ENCODE measurements at places on chromosomes 1 and 21.

DNA sequence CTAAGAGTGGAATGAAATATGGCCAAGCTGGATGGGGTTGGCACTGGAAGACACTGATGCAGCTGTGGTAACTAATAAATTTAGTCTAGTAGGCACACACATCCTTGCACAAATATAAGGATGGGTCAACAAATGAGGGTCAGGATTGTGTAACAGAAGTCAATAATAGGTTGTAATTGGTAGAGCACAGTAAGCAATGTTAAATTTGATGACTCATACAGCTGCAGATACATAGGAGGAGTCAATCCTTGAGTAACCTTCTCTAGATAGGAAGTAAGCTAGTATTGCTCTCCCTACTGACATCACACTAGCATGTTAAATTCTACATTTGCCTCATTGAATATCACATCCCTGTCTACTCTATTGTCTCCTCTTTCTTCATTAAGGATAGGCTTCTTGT, 332.1 kb downstream of the PTPRC start:
- DNase-seq, result no peak

DNA sequence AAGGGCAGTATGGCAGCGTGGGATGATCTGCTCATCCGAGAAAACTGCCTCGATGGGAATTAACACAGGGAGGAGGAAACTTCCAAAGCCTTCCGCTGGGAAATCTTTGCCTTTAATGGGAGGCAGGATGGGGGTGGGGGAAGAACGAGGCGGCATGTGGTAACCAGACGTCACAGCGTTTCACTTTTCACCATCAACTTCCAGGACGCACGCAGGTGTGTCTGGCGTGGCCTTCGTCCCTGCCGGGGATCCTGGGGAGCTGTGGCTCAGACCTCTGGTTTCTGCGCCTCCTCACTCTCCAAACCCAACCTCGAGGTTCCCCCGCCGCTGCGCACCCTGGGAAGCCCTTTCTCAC, 282 bp downstream of the RSPH1 start:
- DNase-seq, result no peak

GRCh38 chr1:154755858-154756730, 114.0 kb downstream of the KCNN3 start:
- no peak for DNase-seq

DNA sequence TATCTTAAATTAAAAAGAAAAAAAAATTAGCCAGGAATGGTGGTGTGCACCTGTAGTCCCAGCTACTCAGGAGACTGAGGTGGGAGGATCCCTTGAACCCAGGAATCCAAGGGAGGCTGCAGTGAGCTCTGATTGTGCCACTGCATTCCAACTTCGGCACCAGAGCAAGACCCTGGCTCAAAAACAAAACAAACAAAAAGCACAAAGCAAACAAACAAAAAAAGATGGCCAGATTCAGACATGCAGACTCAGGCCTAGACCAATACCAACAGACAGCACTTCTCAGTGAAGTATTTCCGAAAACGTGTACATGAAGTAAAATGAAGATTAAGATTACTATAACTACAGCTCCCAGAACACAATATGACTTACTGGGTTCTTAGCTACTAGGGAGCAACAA, 10.6 kb downstream of the SLC35D1 start:
- DNase-seq, result no peak

DNA sequence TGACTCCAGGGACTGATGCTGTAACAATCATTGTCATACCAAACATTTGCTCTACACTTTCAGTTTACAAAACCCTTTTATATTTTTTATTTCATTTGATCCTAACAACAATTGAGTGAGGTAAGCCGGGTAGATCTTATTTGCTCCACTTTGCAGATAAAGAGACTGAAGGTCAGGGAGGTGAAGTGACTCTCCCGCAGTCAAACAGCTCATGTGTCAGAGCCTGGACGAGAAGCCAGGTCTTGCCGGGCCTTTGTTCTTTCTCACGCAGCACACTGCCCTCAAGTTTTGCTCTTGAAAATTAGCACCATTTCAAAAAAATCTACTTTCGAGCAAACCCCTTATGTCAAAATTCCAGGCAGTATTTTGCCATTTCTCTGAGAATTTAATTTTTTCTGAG, 65.2 kb downstream of the CD247 start:
- DNase-seq, result no peak

DNA sequence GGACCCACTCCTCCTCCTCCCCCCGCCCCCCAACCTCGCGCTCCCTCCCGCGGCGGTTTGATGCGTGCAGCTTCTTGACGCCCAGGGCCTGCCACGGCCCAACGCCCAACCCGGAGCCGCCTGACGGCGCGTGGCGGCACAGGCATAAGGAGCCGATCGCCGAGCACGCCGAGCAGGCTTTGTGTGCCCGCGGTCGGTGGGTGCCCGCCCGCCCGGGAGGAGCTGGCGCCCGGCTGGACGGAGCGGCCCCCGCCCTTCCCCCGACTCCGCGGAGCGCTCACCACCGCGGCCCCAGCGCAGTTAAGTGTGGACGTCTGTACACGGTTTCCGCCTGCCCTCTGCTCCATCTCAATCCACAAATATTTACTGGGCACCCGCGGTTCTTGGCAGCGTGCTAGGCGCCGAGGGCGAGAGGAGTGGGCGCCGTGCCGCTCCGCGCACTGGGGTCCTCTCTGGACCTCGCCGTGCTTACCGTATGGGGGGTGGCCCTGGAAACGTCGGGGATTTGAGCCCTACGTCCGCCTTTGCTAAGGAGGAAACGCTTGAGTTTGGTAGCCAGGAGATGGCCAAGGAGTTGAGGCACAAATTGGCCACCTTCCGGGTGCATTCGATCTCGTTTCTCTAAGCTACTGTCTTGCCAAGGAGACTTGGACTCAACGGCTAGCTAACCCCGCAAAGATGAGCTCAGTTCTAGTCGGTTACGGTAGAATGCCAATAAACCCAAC, 444 bp upstream of the HDGF start:
- DNase-seq, result peak; percentile 97

- no peak for DNase-seq
Observed at GRCh38 chr1:24297187-24297851, 21.8 kb upstream of the GRHL3 start.

- DNase-seq, result no peak
Observed at GRCh38 chr1:90837420-90837819, 120.3 kb upstream of the BARHL2 start.

- no peak for DNase-seq
Observed at GRCh38 chr1:186456729-186457255, 4.1 kb downstream of the PDC start.

GRCh38 chr21:27569831-27570230, 602.9 kb upstream of the ADAMTS5 start:
- no peak for DNase-seq

- no peak for DNase-seq
Observed at GRCh38 chr1:218480588-218481099, 135.5 kb downstream of the TGFB2 start.

GRCh38 chr1:118556936-118557335, 371.9 kb upstream of the SPAG17 start:
- DNase-seq, result no peak

GRCh38 chr1:63173161-63173560, 149.2 kb upstream of the FOXD3 start:
- no peak for DNase-seq

- DNase-seq, result no peak
Observed at GRCh38 chr1:32399843-32400242, 5.6 kb upstream of the BSDC1 start.

DNA sequence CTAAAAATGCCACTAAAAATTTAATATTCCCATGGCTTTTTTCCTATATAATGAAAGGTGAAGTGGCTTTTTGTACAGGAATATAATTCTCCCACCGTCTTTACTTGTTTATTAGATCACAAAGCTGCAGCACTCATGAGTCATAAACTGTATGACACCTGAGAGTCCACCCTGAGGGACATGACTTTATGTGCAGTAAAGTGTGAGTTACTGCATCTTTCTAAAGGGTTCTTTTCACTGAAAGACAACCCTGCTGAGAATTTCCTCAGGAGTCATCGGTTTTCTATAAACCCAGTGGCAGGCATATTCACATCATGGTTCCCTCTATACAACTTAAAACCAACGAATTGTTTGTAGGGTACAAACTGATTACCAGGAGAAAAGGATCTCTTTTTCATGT, 77.4 kb downstream of the APP start:
- no peak for DNase-seq

GRCh38 chr1:224565611-224566406, 50.3 kb upstream of the CNIH3 start:
- DNase-seq, result no peak

GRCh38 chr1:30378991-30379581, 344.3 kb downstream of the MATN1 start:
- no peak for DNase-seq

- no peak for DNase-seq
Observed at GRCh38 chr1:84504580-84505492, 1.4 kb upstream of the SPATA1 start.

DNA sequence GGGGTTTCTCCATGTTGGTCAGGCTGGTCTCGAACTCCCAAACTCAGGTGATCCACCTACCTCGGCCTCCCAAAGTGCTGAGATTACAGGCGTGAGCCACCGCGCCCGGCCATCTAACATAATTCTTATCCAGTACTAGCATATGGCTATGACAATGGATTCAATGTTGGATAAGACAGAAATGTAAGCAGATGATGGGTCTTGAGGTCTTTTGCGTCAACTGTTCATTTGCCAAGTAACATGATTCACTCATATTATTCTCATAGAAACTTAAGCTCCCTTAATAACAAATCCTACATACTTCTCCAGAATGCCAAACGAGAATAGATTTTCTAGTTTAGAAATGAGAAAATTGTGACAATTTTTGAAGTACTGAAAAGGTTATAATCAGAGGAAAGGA, 170.3 kb downstream of the RGS7 start:
- DNase-seq, result no peak

GRCh38 chr21:33976082-33977016, 60.7 kb upstream of the ATP5PO start:
- DNase-seq, result no peak

- no peak for DNase-seq
Observed at GRCh38 chr1:31479811-31480210, 66.8 kb downstream of the SERINC2 start.

DNA sequence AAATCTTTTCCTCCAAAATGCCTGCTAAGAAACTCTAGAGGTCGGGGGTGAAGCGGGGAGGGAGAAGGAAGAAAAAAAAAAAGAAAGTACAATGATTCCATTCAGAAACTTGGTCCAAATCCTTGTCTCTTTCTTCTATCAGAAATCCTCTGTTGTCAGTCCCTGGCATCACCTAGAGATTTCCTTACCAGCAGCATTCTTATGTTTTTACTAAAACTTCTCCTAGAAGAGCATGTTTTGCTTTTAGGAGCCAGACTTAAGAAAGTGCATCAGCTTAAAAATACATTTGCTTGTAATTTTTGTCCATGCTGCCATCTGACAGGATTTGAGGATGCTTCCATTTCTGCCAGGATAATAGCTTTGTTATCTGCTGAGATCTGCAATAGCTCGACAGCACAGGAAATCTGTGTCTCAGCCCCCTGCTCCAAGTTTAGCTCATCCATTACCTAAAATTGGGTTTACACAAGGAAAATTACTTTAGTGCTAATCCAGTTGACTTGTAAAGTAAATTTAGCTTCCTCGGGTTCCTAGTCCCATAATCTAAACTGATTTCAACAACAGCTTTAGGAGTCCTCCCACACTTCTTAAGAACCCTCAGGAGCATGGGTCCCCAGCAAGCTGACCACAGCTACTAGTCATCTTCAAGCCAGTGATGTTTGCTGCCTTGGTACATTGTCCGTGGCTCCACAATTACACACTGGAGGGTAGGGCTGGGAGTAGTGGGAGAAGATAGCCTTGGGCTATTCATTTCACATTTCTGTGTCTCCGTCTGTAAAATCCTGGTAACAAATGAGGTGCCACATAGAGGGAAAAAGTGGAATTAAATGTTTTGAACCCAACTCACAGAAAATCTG, 92.3 kb upstream of the UBE2U start:
- no peak for DNase-seq

DNA sequence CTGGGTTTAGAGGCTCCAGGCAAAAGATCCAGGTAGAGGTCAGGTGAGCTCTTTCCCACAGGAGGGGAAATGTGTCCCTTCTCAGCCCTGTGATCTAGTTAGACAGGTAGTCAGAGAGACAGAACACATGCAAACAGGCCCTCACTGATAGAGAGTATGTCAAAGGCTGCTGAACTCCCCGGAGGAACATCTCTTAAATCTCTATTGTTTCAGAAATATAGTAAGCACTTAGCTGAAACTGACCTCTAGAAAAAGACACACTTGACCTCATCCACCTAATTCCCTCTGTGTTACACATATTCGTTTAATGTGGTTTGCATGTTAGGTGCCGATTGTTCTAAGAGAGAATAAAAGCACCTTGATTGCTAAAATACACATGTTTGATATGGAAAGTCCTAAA, 23.3 kb downstream of the SUSD4 start:
- DNase-seq, result no peak

All from NCI-H187 (cell line).